PC-9 (cell line): ENCODE measurements at places on chromosomes 12 and 14.

DNA sequence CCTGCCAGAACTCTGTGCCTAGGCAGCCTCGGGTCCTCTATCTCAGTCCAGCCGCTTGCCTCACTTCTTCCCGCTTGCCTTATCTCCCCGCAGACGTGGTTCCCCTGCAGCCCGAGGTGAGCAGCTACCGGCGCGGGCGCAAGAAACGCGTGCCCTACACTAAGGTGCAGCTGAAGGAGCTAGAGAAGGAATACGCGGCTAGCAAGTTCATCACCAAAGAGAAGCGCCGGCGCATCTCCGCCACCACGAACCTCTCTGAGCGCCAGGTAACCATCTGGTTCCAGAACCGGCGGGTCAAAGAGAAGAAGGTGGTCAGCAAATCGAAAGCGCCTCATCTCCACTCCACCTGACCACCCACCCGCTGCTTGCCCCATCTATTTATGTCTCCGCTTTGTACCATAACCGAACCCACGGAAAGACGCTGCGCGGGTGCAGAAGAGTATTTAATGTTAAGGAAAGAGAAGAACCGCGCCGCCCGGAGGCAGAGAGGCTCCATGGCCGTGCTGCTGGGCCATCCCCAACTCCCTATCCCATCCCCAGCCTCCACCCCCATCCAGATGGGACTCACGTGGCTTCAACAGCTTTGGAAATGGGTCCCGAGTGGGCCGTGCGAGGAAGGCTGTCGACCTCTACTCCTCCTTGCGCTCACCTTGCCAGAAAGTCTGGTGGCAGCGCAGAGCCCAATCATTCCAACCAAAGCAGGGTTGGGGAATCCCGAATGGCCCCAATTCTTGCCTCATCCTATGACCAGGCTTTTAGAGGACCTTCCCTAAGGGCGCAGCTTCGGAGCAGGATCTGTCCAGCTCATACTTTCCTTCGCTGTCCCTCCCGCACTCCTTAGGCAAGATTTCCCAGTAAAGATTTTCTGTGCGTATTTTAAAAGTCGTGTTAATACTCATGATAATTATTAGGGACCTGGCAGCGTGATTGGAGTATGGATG is 6.5 kb downstream of the HOXC13 start:
- no peak for DNase-seq

DNA sequence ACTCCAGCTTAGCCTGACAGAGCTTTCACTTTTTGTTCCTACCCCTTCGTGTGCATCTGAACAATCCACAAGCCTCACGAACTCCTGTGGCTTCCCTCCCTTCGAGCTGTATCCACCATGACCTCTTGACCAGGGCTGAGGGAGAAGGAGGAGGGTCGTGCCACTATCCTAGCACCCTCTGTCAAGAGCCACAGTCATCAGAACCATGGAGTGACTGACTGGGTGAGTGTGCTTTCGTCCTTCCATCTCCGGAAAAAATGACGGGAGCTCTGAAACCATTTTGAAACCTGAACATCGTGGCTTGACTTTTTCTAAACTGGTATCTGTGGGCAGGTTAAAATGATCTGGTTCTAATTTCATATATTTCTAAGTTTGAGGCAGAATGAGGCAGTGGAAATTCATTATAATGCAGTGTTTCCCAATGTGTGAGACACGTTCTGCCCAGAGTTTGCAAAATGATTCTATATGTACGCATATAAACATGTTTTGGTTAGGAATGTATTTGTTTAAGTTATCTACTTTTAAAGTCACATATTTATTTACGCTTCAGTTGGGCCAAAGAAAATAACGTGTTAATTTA is 27.0 kb downstream of the IL26 start:
- no peak for DNase-seq

DNA sequence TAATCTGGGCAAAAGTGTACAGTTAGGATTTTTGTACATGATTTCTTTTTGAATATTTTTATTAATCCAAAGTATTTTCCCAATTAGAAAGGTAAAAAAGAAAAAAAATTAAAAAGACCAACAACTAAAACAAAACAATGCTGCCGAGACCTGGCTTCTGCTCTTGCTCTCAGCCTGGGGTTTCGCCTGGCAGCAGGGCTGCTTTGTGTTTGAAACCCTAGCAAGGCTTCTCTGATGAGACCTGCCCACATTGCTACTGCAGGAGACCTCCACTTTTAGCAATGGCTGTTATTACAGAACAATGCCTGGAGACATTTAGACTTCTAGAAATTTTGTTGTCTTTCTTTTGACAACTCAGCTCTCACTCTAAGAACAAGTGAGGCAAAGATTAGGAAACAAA is 1153.0 kb upstream of the TMEM132C start:
- no peak for DNase-seq

- DNase-seq, result no peak
These were observed 316.3 kb downstream of the BCL11B start for GRCh38 chr14:98955741-98956070.

- DNase-seq, result no peak
These were observed 2.7 kb downstream of the NCKAP5L start for GRCh38 chr12:49825360-49825970.

DNA sequence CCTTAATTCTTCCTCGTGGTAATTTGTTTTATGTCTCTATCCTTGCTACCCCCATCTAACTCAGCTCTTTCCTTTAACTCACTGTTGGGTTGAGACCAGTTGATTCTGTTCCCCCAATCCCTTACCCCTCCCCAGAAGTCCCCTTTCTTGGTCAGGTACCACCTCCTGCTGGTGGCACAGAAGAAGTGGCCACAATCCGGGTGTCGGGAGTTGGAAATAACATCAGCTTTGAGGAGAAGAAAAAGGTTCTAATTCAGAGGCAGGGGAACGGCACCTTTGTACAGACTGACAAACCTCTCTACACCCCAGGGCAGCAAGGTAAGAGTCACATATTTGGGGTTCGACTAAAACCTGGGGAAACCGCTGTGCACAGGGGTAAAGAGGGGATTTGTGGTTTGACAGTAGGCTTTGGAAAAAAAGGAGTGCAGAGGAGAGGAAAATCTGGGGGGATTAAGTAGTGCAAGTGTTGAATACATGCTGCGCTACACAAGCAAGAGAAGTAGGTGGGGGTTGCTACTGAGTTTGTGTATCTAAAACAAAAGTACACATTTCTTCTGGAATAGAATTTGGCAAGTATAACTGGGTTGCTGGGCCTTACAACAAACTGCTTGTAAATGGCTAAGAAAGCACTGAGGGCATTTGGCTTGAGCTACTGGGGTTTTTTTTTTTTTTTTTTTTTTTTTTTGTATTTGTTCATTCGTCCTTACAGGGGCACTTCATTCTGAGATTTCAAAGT is 1.3 kb downstream of the A2ML1 start:
- no peak for DNase-seq

- DNase-seq, result peak; percentile 86
These were observed 706 bp upstream of the PEX5 start for GRCh38 chr12:7188562-7189397.

- DNase-seq, result no peak
These were observed 8.5 kb downstream of the CDCA4 start for GRCh38 chr14:105012171-105012985.

DNA sequence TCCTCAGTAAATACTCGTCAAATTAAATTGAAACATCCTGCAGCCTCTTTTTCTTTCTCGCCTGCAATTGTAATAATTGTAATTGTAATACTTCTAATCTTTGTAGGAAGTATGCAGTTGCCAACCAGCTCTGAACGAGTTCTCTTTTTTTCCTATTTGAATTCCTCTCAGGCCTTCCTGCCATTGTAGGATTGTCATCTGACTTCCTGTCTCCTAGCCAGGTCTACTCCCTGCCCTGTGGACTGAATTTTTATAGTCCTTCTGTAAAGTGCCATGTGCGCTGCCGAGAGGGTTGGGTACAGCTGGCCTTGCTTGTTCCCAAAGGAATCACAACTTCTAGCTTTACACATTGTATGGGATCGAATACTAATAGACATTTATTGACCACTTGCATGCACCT is 183.3 kb downstream of the SSPN start:
- no peak for DNase-seq

GRCh38 chr14:46571970-46572369 is 79.6 kb downstream of the RPL10L start:
- DNase-seq, result peak; percentile 52

DNA sequence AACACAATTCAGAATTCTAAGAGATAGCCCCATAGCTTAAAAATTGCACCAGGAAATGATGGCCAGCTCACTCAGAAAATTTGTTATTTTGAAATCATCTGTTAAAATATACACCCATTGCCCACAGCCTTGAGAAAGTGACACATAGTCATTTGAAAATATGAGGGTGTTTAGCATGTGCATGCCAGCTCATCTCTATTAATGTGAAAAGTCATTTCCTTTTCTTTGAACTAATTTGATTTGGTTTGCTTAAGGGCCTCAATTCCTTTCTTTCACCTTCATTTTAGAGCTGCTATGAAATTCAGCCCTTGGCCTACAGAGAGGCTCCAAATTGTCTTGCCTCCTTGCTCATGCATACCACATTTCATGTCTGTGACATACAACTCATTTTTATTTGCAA is 241.4 kb downstream of the PHLDA1 start:
- DNase-seq, result peak; percentile 35

DNA sequence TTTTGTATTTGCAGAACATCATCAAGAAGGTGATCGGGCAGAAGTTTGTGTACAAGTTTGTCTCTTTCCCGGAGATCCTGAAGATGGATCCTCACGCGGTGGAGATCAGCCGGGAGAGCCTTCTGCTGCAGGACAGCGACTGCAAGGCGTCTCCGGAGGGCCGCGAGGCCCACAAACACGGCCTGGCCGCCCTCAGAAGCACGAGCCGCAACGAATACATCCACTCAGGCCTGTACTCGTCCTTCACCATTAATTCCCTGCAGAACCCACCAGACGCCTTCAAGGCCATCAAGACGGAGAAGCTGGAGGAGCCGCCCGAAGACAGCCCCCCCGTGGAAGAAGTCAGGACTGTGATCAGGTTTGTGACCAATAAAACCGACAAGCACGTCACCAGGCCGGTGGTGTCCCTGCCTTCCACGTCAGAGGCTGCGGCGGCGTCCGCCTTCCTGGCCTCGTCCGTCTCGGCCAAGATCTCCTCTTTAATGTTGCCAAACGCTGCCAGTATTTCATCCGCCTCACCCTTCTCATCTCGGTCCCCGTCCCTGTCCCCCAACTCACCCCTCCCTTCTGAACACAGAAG is 52.8 kb downstream of the ELK3 start:
- DNase-seq, result no peak

GRCh38 chr14:70082394-70082793 is 106.4 kb downstream of the SLC8A3 start:
- no peak for DNase-seq

GRCh38 chr14:99015833-99016232 is 256.2 kb downstream of the BCL11B start:
- no peak for DNase-seq

DNA sequence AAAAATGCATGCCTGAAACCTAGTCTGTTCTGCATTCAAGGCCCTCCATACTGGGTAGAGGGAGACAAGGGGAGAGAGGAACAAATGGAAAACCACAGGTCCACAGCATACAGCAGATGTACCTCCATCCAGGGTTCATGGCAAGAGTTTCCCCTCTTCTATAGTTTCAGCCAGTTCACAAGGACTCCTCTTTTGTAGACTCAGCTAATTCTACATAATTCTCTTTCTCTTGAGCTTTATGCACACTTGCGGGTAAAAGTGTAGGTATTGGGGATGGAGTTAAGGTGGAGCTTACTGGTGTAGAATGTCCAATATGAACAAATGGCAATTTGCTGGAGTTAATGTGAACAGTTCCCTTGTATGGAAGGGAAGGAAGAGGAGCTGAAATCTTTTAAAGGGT is 23.4 kb downstream of the G2E3 start:
- DNase-seq, result no peak

- DNase-seq, result no peak
These were observed 146.8 kb downstream of the SLC2A13 start for GRCh38 chr12:39959031-39959430.

DNA sequence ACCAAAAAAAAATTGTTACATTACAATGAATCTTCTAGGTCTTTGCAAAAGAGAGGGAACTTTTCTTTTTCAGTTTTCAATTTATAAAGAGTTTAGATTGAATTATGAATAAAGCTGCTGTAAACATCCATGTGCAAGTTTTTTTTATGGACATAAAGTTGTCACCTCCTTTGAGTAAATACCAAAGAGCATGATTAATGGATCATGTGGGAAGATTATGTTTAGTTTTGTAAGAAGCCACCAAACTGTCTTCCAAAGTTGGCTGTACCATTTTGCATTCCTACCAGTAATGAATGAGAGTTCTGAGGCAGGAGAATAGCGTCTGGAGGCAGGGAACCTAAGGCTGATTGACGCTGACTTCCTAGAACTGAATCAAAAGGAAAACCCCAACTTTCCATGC is 30.2 kb downstream of the LEMD3 start:
- DNase-seq, result no peak

- peak; percentile 51 for DNase-seq
These were observed 138.7 kb downstream of the PHLDA1 start for GRCh38 chr12:75892731-75893408.

GRCh38 chr12:42790761-42791151 is 201.2 kb upstream of the PRICKLE1 start:
- peak; percentile 76 for DNase-seq

DNA sequence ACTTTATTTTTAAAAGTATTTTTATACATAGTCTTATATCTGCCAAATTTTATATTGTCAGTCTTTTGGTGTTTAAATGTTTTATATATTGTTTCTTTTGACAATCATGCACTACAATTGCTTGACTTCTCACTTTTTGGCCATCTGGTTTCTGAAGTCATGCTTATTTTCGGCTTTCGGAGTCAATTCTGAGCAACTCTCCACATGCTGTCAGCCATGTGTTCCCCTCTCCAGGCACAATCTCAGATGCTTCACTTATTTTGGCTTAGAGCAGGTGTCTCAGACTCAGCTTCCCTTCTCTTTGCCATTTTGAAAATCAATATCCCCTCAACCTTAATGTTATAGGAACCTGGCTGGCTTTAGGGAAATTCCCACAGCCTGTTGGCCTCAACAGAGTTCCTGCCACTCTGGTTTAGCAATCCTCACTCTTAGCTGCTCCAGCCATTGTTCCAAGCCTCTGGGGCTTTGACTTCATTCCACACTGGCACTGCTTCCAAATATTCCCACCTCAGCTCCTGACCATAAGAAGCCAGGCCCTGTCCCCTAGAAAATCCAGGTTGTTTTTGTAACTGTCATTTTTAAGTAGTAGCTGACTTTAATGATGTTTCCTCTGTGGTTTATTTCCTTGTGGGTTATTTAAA is 125.5 kb upstream of the FAR2 start:
- DNase-seq, result no peak

DNA sequence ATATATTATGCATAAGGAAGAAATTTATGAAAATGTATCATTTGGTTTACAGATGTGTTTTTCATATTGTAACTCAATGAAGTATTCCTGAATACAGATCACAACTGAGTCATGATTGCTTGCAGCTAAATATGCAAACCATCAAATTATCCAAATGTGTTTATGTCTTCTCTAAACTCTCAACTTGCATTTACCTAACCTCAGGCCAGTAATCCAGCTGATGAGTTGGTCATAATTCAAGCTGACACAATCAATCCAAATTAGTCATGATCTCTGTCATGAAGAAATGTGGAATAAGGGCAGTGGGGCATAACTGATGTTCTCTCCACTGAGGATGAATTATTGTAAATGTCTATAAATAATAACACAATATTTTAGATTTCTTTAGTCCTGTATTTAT is 104.8 kb upstream of the CNTN1 start:
- no peak for DNase-seq

GRCh38 chr14:77325746-77326094 is 4.9 kb downstream of the GSTZ1 start:
- no peak for DNase-seq
